Thoracic aorta (tissue), 2 donors: ENCODE measurements at places on chromosomes 6 and 20.

DNA sequence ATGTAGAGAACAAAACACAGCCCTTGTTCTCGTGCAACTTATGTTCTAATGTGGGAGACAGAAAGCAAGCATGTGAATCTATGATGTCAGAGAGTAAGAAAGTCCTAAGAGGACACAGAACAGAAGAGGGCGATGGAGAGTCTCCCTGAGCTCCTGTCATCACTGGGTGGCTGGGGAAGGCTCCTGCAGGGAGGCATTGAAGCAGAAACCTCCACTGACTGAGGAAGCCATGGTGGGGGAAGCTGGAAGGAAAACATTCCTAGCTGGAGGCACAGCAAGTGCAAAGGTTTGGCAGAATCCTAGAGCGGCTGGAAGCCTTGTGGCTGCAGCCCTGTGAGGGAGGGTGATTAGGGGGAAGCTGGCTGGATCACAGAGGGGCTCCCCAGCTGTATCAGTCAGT, 248.0 kb downstream of the CDH26 start:
- DNase-seq: no peak

DNA sequence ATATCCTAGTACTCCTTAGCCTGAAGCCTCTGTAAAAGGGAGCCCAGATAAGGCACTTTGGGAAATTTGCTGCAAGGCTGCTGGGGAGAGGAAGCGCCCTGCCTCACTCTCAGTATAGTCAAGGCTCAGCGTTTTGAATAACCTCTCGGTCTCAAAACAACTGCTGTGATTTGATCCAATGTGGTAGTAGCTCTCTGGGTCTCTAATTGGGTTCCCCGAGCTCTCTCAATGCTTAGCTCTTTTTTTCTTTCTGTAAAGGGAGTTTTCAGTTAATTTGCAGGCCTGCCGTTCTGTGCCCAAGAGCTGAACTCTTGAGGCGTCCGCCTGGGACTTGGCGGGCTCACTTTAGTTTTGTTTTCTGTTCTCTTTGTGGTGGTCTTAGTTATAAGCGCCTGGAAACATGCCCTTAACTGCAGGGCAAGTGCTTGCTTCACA, 41.2 kb downstream of the ZHX3 start:
- no peak for DNase-seq

DNA sequence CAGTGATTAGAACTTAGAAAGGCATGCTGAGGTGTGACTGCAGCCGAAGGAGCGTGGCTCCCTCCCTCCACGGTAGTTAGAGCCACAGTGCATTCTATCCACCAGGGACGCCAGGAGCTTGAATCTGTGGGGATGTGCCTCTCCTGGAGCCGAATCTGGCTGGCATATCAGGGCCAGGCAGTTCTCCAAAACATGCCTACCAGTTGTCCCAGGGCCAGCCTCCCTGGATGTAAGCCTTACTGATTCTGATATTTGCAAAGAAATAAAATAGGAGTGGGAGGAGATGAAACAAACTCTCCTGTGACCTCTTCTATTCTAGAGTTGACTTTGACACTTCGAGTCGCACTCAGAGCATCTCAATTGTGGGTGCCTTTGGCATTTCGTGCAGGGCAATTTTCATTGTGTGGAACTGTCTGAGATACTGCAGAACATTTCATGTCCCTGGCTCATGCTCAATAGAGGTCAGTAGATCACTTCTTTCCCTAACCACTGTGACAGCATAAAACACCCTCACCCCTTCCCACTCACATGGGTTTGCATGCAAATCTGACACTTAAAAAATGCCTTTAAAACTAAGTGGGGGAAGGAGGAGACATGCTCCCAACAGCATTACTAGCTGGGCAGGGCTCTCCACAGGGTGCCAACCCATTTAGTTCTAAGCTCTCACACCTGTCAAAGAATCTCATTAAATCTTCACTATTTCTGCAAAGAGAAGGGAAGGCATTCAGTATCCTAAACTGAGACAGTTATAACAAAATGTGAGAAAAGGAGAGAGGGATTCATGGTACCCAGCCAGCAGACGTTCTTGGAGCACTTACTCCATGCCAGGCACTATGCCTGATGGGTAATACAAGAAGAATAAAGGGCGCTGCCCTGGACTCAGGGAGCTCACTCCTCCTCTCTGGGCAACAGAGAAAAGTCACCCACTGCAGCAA, 378.9 kb downstream of the PREX1 start:
- DNase-seq: no peak

DNA sequence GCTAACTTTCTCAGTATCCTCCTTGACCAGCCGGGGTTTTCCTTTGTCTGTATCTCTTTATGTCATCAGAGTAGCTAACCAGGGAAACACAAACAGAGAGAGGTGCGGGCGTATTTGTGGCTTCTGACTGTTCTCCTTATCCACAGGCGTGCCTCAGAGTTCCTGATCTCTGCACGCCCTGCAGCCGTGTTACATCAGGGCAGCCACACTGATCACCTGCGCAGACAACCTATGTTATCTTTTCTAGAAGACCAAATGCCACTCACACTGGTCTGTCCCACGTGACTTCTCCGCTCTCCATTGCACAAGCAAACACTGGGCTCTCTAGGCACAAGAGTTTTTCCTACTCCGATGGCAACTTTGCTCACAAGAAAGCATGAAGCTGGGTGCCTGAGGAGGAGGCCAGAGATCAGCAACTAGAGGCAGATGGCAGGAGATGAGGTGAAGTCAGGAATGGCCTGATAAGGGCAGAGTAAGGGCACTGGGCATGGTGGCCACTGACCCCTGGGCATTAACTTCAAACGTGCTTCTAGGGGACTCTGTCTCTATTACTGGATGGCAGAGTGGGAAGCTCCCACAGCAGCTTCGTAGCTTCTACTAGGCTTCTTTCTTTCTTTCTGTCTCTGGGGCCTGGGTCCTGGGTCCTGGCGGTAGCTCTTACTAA, 4.5 kb downstream of the PDE10A start:
- DNase-seq: no peak

GRCh38 chr20:38125157-38126056, 39.7 kb downstream of the TGM2 start:
- DNase-seq: peak; percentile 86
